Hematopoietic multipotent progenitor cell treated with erythropoietin and hydrocortisone succinate and interleukin-3 and kit ligand, for 6 days (in vitro differentiated cells): ENCODE measurements at places on chromosomes 12 and 14.

GRCh38 chr12:131607658-131608447 lies 103.0 kb upstream of the SFSWAP start:
- DNase-seq = no peak

GRCh38 chr12:75884465-75884985 lies 147.1 kb downstream of the PHLDA1 start:
- no peak for DNase-seq

GRCh38 chr14:56273155-56273554 lies 154.9 kb downstream of the PELI2 start:
- no peak for DNase-seq

GRCh38 chr12:51067771-51068170 lies 15.6 kb downstream of the CSRNP2 start:
- no peak for DNase-seq
